Osteocyte (in vitro differentiated cells): ENCODE measurements at places on chromosomes 6 and 20.

DNA sequence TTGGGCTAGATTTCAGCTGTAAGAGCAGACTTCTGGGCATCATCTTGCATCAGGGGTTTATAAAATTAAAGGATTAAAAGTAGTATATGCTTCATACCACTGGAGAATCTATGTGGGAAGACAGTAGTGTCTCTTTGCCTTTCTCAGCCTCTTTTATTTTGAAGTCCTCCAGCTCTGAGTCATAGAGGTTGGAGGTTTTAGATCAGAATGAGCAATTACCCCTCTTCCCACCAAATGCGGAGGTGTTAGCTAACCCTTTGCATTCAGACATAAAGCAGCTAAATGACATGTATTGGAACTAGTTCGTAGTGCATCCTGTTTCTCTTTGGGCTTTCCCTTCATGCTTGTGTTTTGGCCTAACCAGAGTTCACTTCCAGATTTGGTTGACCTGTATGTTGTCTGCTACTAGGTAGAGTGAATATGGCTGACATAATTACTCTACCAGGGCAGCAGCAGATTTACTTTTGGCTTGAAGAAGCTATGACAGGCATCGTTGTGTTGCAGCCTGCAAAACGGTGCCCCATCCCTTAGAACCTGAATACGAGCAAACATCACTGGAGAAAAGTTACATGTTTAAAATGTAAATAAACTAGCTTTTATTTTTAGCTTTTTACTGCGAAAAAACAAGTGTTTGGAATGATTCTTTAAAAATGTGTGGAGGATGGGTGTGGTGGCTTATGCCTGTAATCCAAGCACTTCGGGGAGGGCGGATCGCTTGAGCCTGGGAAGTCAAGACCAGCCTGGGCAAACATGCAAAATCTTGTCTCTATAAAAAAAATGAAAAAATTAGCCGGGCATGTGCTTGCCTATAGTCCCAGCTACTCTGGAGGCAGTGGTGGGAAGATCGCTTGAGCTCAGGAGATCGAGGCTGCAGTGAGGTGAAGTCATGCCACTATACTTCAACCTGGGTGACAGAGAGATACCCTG, 82.2 kb downstream of the MYO6 start:
- no peak for DNase-seq

GRCh38 chr20:51489611-51490010, 52.9 kb downstream of the NFATC2 start:
- DNase-seq = no peak

DNA sequence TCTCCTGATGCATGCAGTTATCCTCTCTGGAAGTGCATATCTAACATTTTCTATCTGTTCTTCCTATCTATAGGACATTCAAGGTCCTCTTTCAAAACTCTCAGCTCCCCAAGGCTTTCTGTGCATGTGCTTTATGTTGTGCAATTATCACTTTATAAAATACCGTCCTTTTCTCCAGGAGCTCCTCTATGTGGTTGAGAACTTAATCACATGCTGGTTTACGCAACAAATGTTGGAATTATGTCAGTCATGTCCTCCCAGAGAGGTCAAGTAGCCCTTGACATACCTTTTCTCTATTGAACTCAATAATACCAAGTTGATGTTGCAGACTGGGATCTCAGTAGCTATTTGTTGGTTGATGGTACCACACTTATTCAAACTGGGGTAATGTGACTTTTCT, 388.4 kb downstream of the BTBD3 start:
- no peak for DNase-seq

- DNase-seq = no peak
Measured at GRCh38 chr6:11439017-11439420, 98.5 kb upstream of the TMEM170B start.

- no peak for DNase-seq
Measured at GRCh38 chr20:4926531-4927156, 74.7 kb downstream of the SLC23A2 start.

GRCh38 chr6:43843097-43843645, 73.2 kb downstream of the VEGFA start:
- DNase-seq = no peak

DNA sequence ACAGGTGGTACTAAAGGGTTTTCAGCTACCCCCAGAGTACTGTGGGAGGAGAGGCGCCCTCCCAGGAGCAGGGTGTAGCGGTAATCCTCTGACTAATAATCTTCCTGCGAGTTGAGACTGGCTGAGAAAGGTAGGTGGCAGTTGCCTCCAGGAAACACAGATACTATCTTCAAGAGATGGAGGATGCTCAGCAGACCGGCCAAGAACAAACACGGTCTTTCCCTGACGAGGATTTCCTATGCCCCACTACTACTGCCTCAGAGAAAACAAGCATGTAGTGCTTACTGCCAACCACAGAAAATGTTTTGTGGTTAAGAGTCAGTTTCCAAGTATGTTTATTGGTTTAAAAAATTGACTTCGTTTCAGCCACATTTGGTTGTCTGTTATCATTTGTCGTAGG, 26.8 kb downstream of the C6orf89 start:
- no peak for DNase-seq

GRCh38 chr20:37254114-37254878, 7.3 kb downstream of the GHRH start:
- DNase-seq = no peak

- DNase-seq = no peak
Measured at GRCh38 chr6:89008001-89008814, 44.8 kb upstream of the RNGTT start.

GRCh38 chr6:98634569-98634968, 199.8 kb upstream of the POU3F2 start:
- DNase-seq = no peak

GRCh38 chr6:92922216-92922806, 497.0 kb downstream of the EPHA7 start:
- no peak for DNase-seq

DNA sequence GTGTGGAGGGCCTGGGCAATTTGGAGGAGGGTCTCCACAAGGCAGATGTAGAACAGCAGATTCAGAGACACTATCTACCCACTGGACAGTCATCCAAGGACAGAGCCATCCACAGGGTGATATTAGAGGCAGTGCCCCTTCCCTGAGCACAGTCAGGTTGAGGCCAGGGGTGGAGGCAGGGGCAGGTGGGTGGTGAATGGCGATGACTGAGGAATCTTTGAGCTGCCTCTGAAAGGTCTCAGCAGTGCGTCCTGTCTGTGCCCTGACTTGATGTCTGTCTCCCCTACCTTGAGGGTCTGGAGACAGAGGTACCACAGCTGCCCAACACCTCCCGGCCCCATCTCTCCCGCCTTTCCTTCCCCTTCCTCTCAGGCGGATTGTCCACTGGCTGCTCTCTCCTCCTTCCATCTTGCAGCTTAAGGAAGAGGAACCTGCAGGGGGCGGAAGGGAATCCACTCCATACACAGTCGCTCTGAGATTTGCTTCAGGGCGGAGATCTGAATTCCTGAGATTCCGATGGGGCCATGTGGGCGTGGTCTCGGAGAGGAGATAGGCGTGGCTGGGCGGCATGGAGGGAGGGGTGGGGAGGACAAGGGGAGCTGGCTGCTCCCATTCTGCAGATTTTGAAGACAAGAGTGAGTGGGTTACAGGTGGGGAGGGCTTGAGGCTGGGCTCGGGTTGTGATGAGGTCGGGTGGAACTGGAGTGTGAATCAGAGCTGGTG, 1.7 kb downstream of the MUCL3 start:
- DNase-seq = no peak

GRCh38 chr6:43910638-43911353, 140.8 kb downstream of the VEGFA start:
- DNase-seq = no peak

GRCh38 chr6:146879406-146880117, 280.8 kb downstream of the ADGB start:
- DNase-seq = no peak

- DNase-seq = no peak
Measured at GRCh38 chr20:20482453-20482852, 114.5 kb downstream of the INSM1 start.

- DNase-seq = no peak
Measured at GRCh38 chr6:108650781-108651180, 90.1 kb downstream of the FOXO3 start.

DNA sequence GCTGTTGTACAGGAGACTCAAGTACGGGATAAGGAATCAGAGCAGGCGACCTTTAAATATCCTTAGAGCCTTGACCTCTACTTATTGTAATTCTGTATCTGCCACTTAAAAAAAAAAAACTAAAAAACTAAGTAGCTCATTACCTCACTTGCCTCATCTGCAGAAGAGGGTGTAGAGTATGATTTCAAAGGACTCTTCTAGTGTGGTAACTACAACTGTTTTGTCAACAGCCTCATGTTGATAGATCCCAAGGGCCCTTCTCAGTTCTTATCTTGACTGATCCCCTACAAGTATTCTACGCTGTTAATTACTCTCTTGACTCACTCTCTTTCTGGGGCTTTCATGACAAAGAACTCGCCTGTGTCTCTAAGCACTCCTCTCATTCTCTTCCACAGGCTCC, 16.7 kb upstream of the PDYN start:
- no peak for DNase-seq

DNA sequence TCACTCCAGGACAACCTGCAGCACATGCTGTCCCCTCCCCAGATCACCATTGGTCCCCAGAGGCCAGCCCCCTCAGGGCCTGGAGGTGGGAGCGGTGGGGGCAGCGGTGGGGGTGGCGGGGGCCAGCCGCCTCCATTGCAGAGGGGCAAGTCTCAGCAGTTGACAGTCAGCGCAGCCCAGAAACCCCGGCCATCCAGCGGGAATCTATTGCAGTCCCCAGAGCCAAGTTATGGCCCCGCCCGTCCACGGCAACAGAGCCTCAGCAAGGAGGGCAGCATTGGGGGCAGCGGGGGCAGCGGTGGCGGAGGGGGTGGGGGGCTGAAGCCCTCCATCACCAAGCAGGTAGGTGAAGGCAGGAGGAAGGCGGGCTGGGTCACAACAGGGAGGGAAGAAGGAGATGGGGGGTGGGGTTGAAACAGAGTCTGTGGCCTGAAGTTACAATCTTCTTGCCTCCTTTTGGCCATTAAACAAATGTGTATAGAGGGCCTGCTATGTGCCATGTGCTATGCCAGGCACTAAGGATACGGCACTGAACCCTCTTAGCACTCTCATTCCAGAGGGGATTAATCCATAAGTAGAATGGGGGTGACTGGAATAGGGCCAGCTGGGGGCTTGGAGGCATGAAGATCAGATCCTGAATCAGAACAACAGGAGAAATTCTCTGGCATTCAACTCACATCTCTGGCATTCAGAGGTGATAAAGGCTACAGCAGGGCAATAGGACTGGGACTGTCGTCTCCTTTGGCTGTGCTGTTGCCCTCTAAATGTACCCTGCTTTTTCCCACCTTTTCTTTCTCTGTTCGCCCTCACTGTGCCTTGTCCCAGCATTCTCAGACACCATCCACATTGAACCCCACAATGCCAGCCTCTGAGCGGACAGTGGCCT, 10.5 kb upstream of the ZBTB9 start:
- DNase-seq = no peak

DNA sequence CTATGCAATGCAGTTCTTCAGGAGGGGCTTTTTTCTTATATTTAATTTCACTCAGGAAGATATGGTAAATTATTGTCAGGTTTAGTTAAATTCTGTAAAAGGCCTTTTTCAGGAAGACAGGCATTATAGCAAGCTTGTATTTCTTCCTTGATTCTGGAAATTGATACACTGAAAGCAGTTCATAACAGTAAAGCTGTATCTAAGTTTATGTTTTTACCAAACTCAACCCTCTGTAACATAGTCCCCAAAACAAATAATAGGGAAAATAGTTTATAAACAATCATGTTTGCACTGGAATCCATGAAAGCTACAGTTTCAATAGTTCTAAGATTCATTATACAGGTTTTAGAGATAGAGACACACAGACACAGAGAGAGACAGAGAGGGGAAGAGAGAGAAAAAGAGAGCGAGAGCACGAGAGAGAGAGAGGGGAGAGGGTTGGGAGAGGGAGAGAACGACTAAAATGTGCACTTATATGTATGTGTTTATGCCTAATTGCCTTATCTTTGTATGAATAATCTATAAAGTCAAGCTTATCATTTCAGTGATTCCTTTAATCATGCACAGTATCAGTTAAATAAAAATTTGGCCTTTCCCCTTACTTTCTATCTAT, 454.4 kb downstream of the RFPL4B start:
- DNase-seq = no peak

GRCh38 chr20:59772373-59772705, 161.1 kb downstream of the SYCP2 start:
- DNase-seq = no peak

DNA sequence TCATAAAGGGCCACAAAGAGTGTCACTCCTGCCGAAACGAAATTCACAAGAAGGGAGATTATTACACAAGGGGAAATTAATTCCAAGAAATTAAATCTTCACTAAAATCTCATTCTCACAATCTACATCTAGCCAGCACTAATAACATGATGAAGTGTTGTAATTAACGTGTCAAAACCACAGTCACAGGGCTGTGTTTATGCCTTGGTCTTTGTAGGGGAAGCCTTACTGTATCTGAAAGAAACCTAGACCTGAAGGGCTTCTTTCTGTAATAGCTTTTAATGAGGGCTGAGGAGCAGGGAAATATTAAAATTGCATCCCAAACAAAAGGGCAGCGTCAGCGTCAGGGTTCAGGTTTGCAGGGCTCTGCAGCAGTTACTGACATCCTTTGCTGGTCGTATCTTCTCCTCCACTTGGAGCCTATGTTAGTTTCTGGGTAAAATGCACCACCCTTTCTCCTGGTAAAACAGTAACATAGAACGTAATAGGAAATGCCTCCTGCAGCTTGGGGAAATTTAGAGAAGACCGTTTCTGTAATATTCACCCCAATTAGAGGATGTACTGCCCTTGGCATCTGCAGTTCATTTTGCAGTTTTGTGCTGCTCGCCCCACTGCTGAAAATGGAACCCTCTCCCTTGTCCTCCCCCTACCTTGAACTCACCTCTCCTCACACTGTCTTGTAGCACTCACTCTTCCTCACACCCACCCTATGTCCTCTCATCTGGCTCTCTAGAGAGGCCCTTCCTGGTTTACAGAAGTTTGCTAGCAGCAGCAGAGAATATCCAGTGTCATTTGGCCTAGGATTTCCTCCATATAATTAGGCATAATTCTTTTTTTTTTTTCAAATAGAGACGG, 109.0 kb upstream of the TRAF3IP2 start:
- no peak for DNase-seq

- DNase-seq = no peak
Measured at GRCh38 chr20:52826722-52827121, 145.4 kb upstream of the TSHZ2 start.

DNA sequence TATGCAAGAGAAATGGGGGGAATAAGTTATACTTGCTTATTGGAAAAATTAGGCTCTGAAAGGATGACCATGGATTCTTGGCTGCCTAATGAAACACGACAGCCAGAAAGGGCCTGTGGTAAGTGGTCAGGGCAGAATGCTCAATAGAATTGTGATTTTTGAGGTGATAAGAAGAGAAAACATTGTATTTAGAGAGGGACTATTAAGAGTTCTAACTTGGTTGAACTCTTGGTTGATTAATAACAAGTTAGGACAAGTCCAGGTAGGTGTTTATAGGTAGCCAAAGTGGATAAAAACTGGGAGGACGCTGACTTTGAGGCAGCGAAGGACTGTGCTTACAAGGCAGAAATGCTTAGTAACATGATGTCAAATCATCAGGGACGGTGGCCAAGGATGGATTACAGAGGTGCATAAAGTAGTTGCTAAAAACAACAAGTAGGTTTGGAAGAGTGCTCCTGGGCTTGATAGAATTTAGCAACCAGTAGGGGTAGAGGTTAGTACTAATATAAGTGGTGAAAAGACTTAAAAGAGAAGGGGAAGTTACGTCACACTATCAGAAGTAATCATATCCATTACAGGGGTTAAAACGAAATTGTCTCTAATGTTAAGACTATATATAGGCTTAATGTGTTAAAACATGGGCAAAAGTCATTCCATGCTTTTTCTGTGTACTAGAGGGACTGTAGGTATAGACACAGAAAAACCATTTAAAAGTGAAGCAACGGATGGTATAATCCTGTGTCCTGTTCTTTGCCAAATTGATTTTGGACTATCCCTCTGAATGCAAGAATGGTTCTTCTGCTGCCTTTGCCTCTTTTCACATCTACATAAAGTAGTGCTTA, 98.6 kb downstream of the EYA4 start:
- no peak for DNase-seq
